ENCODE measurements at places on chromosomes 7 and 10.

- DNase-seq, result no peak
These were observed 61.6 kb downstream of the CCDC71L start for GRCh38 chr7:106599343-106599698.

GRCh38 chr7:128692623-128693270 is 20.7 kb downstream of the GARIN1A start:
- no peak for DNase-seq

GRCh38 chr10:13681960-13682359 is 95.2 kb downstream of the PRPF18 start:
- DNase-seq, result no peak

DNA sequence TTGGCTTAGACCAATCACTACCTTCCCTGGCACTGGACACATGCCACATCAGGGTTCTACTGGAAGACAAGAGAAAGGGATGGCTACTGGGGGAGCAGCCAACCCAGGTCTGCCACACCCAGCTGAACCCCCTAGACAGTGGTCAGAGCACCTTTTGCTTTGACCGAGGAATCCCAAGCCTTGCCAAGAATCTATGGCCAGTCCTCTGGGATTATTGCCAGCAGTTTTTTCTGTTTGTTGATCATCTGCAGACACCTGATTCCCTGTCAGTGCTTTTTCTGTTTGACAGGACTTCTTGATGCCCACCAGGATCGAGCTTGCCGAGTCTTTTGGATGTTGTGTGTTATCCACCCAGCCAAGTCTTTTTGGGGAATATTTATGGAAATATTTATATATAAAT is 476.2 kb upstream of the GALNT17 start:
- DNase-seq, result no peak

GRCh38 chr7:147611431-147611830 is 979.1 kb upstream of the C7orf33 start:
- DNase-seq, result no peak

DNA sequence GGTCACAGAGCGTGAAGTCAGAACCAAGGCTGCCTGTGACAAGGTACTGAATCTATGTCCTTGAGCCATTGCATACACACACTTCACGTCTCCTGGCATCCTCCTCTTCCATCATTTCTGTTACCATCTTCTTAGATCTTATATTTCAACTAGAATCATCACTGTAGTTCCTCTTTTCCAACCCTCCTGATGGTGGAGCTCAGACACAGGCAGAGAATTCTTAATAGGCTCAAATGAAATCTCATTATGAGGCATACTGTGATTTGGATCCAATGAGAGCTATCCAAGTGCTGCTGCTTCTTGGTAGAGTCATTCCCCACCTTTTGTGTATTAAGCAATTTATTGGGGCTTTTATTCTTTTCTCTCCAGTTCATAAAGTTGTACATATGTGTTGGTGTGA is 113.2 kb downstream of the CALCR start:
- DNase-seq, result no peak

DNA sequence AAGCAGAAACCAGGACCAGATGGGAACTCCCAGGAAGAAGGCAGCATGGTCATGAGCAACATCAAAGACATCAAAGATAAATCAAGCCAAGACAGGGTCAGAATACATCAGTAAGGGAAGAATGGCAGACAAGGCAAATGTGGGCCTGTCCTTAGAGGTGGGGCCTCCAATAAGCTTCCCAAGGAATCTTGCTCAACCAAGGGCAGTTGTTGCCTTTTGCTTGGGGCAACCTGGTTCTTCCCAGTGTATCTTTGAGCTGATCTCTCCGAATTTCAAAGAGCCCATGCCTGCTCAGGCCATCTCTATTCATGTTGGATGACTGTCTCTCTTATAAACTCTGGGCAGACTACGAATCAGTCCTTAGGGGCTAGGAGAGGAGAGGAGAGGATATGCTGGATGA is 68.4 kb upstream of the HABP2 start:
- DNase-seq, result no peak

DNA sequence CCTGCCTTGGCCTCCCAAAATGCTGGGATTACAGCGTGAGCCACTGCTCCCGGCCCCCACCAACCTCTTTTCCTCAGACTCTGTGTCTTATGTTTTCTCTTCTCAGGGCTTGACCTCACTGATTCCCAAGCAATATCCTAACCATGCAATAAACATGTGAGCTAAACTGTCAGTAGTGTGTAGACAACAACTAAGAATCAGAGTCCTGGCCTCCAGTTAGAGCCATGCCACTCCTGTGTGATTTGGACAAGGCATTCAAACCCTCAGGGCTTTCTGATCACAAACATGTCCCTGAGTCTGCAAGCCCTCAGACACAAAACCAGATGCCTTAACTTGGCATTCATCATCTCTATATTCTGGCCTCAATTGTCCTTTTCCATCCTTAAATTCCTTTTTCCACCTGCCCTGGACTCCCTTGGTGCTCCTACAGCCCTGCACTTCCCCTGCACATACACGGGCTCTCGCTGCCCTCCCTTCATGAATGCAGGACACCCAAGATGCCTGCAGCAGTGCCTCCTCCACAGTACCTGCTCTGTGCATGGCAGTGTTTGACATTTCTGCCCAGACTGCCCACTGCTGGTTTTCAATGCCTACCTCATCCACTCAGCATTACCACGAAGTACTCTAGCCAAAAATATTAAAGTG is 142.8 kb downstream of the CYP26A1 start:
- DNase-seq, result no peak

DNA sequence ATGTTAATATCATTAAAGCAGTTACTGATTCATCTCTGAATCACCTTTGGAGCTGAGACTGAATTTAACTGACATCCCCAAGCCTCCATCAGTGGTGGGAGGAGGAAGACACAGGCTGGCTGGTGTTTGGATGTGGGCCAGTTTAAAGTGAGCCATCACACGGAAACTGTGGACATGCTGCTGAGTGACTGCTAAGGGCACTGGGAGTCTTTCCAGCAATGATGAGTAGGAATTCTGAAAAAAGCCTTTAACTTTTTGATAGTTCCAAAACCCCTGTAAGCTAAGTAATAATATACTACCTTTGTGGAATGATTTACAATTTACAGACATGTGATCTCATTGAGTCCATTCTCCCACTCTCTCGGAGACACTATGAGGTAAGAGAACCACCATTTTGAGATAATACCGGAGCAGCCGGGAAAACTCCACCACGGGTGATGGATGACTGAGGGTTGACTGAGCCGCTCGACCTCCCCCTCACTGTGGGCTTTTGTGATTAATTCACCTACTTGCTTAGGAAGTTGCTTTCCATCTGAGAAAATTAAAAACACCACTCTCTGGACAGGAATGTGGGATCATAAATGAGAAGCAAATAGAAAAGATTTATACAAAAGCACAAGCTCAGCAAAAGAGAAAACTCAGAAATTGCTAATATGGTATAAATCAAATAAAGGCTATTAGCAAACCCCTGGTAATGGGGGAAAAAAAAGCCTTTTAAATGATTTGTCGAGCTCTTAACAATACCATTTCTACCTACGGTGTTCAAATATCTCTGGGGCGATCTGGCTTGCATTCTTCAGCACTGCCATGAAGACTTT is 194.8 kb downstream of the FANK1 start:
- no peak for DNase-seq

DNA sequence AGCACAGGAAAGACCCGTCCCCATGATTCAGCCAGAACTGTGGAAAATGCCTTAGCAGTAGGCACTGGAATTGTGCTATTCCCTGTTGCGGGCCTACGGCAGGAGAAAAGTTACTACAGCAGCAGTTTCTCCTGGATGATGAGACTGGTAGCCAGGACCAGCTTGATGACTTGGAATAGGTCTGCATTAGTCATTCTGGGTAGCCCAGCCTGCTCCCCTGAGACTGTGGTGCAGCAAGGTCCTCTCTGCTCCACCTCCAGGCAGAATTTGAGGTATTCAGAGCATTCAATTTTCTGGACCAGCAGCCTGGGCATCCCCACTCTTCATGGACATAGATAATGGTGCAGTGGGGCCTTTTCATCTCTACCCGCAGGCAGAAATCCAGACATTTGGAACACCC is 490.0 kb downstream of the SH2D4B start:
- DNase-seq, result no peak

- DNase-seq, result no peak
These were observed 116.2 kb downstream of the FAM107B start for GRCh38 chr10:14658331-14659127.

GRCh38 chr10:87505366-87506111 is 846 bp downstream of the MINPP1 start:
- peak; percentile 12 for DNase-seq

DNA sequence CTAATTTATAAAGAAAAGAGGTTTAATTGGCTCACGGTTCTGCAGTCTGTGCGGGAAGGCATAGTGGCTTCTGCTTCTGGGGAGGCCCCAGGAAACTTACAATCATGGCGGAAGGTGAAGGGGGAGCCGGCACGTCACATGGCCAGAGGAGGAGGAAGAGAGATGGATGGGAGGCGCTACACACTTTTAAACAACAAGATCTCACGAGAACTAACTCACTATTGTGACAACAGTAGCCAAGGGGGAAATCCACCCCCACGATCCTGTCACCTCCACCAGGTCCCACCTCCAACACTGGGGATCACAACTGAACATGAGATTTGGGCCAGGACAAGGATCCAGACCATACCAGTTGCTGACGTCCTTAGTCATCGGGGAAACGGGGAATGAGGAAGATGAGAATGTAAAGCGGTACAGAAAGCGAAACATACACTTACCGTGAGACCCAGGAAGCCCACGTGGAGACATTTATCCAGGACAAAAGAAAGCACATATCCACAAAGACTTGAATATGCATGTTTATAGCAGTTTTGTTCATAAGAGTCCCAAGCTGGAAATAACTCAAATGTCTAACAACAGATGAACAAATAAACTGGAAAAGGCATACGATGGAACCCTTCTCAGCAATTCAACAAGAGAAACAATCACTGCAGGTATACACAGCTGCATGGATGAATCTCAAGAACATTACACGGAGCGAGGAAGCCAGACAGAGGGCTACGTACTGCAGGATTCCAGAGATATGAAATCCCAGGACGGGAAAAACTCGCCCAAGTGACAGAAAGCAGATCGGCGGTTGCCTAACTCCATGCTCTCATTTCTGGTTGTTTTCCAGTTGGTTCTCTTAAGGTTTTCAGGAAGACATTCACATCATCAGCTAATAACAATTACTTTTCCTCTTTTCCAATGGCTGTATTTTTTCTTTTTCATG is 26.2 kb upstream of the INPP5A start:
- DNase-seq, result no peak

GRCh38 chr7:110894111-110894510 is 196.8 kb upstream of the LRRN3 start:
- DNase-seq, result no peak

- DNase-seq, result no peak
These were observed 265.4 kb downstream of the KCND2 start for GRCh38 chr7:120538335-120538734.
